Cerebellum (tissue), 4 donors: ENCODE measurements at places on chromosomes 1 and 21. TPM values are rescaled to one million over a fixed set of nuclear protein-coding genes. Genes with fewer than 3 reads are reported as not detected.

The PLA2G2D gene
- total RNA-seq: not detected

The RCAN3 gene
- 24.1 TPM for total RNA-seq

The AMPD1 gene
- not detected for total RNA-seq

The PEA15 gene
- 125 TPM for total RNA-seq

The DNALI1 gene
- 12.8 TPM for total RNA-seq

The HUNK gene
- 19.3 TPM for total RNA-seq

The NEGR1 gene
- total RNA-seq: 28.7 TPM
